ENCODE measurements at places on chromosomes 13 and 19.

GRCh38 chr13:47046706-47047105 lies 149.9 kb upstream of the HTR2A start:
- DNase-seq, result no peak

- DNase-seq, result no peak
Measured at GRCh38 chr19:24048261-24048660, 38.7 kb upstream of the ZNF254 start.

DNA sequence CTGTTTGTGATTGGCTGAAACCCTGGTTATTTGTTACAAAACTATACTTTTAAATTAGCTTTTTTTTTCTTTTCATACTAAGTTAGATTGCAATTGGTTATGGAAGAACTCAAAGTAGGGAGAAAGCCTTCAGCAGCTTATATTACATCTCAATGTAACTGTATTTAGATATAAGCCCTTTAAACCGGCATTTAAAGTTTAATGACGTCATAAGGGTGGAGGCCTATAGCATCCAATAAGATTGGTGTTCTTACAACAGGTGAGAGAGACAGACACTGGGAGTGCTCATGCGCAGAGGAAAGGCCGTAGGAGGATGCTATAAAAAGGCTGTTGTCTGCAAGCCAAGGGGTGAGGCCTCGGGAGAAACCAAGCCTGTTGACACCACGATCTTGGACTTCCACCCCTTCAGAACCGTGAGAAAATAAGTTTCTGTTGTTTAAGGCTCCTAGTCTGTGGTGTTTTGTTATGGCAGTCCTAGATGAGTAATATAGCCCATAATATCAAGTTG lies 1198.8 kb upstream of the SPRY2 start:
- DNase-seq, result no peak

DNA sequence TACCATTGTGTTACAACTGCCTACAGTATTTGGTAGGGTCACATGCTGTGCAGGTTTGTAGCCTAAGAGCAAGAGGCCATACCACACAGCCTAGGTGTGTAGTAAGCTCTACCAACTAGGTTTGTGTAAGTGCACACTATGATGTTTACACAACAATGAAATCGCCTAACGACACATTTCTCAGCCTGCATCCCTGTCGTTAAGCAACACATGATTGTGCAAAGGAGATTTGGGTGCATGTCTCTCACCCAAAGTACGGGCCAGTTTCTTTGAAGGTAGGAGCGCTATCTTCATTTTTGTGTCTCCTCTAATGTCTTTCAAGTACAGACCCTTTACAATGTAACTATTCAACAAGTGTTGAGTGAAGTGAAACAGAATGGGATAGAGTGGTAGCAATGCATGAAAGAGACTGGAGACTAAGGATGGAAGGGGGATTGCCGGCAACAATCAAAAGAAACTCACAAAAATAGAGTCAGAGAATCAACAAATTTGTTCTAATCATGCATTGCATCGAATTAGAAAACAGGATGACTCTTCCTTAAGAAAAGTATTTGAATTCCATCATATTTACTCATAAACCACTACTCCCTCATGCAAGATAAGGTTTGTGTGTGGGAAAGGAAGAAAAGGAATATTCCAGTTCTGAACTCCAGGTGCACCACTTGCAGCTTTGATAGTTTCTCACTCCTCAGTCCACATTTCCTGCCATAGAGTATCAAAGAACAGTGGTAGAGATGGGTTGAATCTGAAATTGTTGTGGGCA lies 60.2 kb upstream of the TNFRSF19 start:
- DNase-seq, result no peak

DNA sequence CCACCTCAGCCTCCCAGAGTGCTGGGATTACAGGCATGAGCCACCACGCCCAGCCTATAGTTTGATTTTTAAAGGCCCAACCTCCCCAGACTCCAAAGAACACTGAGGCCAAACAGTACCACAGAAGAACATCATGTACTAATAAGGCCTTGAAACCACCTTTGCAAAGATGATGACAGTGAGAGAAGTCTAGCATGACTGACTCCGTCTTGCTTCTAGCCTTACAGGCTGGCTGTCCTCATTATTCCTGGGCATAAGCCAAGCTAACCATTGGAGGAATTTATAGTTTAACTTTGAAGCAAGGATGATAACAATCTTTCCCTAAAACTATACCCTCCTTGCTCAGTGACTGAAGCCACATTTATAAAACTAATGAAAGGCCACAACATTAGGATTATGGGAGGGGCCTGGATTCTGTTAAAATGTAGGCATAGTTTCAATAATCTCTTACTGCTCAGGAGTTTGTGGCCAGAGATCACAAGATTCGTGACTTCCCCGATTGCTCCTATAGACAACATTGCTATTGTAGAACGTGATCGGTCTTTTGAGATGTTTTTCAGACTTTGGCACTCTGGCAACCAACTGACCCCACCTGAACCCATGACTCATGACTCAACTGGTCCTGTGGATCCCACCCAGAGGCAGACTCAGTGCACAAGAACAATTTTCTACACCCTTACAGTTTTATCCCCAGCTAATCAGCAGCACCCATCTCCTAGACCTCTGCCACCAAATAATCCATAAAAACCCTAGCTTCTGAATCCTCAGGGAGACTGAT lies 17.6 kb downstream of the GPR42 start:
- no peak for DNase-seq

GRCh38 chr13:31786011-31786410 lies 46.7 kb downstream of the RXFP2 start:
- no peak for DNase-seq

GRCh38 chr13:59176775-59177174 lies 987.0 kb downstream of the DIAPH3 start:
- no peak for DNase-seq

- no peak for DNase-seq
Measured at GRCh38 chr19:27955485-27956480, 1257.2 kb downstream of the UQCRFS1 start.

DNA sequence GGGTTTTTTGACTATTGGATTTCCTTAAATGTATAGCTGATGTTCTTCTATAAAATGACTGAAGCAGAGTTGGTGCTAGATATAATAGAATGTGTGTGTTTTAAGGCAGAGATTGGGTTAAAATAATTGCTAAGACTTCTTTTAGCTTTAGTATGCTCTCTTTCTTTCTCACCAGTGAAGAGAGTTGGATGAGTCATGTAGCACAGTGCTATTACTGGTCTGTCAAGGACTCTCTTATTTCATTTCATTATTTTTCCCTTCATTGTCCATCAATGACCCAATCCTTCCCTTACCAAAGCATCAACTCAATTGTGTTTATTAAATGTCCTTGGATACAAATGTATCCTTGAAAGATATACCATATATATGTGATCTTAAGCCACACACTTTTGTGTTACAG lies 268.9 kb downstream of the IRS2 start:
- no peak for DNase-seq

- no peak for DNase-seq
Measured at GRCh38 chr13:106449096-106449495, 86.4 kb downstream of the EFNB2 start.

DNA sequence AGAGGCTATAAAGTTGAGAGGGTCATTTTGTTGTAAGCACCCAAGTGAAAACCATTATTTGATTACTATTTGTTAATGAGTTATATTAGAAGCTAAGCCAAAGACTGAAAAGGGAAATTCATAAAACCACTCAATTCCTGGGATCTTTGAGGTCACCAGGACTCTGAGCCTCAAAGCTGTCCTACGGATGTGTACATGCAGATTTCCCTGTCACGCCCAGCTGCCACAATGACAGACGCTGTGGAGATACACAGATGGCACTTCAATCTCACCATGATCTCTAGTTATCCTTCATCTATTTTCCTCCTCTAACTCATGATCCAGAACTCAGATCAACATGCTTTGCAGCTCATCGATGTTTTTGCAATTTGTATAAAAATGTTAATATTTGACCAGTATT lies 403.5 kb upstream of the MIR17HG start:
- no peak for DNase-seq

DNA sequence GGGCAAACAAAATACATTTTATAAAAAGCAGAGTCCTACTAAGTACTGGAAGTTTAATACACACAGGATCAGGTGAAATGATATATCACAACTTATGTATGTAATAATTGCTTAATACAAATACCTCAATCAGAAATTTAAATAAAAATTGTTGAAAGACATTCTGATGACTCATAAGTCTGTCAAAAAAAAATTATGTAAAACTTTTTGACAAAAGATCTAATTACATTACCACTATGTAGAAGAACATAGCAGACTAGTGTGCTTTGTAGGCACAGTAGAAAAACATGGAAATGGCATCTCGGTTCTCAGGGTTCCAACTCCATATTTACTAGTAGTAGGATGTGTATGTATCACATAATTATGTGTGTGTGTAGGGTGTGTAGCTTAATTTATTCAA lies 156.2 kb downstream of the DNAJC3 start:
- DNase-seq, result no peak

- no peak for DNase-seq
Measured at GRCh38 chr13:23984546-23984945, 87.2 kb upstream of the C1QTNF9B start.

DNA sequence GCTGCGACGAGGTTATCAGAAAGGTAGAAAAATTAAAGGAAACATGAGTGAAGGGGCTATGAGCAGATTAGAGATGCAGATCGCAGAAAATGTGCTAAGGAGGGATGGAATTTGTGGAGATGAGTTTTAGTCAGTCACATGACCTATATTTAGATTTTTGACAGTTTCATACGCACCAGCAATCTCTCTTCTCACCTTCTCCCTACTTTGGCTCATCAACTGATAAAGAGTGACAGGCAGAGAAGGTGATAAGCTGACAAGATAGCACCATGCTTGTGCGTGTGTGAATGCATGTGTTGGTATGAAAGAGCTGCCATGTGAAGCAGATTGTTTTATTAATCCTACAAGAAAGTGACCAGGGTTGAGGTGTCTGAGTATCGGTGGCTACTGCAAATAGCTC lies 252.6 kb downstream of the RAP2A start:
- no peak for DNase-seq

DNA sequence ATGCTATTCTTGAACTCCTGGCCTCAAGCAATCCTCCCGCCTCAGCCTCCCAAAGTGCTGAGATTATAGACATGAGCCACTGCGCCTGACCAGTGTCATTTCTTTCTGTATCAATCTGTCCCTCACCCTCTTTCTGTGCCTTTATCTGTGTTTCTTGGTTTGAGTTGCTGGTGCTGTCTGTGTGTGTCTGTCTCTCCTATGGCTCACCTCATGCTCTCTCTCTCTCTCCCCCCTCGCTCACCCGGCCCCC lies 9.9 kb downstream of the IRF2BP1 start:
- DNase-seq, result no peak

DNA sequence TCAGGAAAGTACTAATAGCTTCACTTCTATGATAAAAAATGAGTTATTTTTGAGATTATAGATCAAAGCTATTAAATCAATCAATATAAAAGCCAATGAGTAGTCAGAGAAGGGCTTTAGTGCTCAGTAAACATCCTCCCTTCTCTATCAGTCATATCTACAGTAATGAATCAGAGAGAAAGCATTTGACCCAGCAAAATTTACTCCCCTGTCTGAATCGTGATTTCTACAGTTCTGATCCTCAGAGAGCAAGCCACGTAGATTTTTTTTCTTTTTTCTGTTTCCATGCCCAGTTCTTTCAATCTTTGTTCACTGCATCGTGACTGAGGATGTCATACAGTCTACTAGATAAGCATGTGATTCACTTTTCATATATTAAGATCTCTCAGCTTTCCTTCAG lies 16.2 kb upstream of the MBNL2 start:
- no peak for DNase-seq

DNA sequence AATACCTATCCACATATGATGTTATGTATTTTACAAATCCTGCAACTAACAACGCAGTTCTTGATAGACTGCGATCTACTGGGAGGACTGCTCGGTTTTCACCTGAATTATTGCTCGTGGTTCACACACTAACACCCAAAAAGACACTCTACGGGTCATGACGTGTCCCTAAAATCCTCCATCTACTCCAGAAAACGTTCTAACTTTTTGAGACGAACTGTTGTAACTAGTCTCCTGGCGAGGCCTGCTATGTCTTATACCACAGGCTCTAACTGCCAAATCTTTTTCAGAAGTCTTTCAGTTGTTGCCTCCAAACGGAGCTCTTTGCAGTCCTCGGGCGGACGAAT lies 108.2 kb downstream of the KCNRG start:
- DNase-seq, result no peak

DNA sequence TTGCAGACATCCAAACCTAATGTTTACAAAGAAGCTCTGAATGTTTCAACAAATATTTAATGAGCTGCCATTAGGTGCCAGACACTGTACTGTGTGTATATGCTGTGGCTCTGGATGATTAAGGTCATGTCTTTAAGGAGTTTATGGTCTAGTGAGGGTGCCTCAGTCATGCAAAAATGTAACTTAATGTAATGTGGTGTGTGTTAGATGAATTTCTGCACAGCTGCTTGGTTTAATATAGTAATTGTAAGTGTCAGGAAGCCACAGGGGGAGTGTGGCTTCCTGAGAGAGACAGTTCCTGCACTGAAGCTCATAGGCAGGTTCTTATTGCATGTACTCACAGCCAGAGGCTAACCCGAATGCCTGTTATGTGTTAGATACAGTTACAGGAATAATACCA lies 43.3 kb downstream of the SPATA13 start:
- DNase-seq, result no peak

GRCh38 chr19:17234911-17235299 lies 8.9 kb downstream of the OCEL1 start:
- DNase-seq, result peak; percentile 67

GRCh38 chr13:78305171-78305570 lies 298.2 kb downstream of the POU4F1 start:
- DNase-seq, result no peak

DNA sequence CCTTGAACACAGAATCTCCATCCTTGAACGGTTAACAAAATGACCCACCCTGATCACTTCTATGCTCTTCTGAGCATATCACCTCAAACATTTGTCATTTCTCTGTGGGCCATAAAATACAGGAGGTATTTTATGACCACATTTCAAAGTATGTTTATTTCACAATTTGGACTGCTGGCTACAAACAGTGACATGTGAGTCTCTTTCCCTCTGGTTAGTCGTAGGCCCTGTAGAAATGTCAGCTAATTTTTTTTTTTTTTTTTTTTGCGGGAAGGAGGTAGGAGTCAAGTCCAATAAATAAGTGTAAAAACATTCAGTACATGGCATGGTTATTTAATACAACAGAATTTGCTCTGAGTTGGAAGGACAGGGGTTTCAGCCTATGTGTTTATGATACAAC lies 70.7 kb downstream of the FOXO1 start:
- DNase-seq, result no peak

DNA sequence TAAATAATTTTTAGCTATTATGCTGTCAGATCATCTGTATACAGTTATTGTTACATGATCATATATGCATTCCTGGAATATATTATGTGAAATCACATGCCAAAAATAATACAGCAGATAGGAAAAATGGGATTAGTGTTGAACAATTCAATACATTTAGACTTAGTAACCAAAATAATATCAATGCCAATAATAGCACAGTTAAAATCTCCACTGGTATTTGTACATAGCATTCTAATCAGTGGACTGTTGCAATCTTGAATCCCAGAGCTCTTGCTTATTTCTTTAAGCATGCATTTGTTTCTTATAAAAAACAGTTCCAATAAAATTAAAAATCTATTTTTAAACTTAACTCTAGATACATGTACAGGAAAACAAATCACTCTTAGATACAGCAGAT lies 2772.2 kb downstream of the PCDH9 start:
- DNase-seq, result no peak

Data from activated CD8-positive, alpha-beta memory T cell treated with anti-CD3 and anti-CD28 coated beads, Interleukin-2, amount 50 U/mL, for 4 hours (primary cell).